ENCODE measurements at places on chromosomes 12 and 14.

DNA sequence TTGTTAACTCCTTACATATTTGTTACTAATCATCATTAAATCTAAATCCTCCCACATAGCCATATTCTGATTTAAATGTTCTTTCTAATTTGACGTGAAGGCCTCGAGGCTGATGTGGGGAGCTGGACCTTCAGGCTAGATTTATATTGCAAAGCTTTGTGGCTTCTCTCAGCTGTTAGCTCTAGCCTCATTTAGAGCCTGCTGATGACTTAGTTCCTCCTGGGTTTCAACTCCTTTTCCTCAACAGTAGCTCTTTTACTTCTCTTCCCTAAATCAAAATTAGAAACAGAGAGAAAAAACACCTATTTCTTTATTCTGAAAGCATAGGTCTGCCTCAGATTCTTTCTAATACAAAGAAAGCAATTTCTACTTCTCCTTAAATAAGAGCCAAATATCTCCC lies 477.5 kb upstream of the CCDC196 start:
- DNase-seq: no peak

DNA sequence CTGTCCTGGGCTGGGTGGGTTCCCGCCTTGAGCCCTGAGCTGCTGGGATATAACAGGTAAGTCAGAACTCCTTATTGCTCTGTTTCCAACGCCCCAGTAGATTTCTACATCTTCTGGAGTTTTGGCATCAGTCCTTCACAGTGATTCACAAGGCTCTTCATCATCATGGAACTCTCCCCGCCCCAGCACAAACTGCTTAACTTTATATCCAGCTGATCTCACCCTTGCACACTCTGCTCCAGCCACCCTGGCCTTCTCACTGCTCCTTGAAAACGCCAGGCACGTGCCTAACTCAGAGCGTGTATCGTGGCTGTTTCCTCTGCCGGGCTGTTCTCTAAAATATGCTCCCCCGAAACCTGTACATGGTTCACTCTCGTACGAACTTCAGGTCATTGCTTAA lies 264.9 kb downstream of the NOVA1 start:
- DNase-seq: no peak

DNA sequence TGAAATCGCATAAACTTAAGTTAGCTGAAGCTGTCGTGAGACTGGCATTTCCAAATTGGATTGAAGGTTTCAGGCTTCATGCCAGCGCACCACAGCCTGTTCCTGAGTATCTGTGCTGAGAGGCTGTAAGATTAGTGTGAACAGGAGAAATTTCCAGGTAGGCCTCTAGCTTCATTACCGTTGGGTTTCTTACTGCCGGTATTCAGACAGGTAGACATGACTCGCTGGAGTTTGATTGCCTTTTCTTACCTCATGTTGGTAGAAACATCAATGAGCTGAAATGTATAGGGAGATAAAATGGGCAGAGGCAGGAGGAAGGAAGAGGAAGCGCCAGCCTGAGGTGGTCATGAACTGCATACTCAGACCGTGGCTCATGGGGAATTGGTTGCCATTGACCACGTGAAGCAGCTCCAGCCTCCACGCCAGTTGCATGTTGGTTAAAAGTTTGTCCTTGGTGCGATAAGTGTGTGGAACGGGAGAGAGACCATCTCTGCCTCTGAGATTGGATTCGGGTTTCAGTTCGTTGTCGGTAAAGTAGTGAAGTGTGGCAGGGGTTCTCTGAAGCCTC lies 42.3 kb upstream of the MMP17 start:
- no peak for DNase-seq

DNA sequence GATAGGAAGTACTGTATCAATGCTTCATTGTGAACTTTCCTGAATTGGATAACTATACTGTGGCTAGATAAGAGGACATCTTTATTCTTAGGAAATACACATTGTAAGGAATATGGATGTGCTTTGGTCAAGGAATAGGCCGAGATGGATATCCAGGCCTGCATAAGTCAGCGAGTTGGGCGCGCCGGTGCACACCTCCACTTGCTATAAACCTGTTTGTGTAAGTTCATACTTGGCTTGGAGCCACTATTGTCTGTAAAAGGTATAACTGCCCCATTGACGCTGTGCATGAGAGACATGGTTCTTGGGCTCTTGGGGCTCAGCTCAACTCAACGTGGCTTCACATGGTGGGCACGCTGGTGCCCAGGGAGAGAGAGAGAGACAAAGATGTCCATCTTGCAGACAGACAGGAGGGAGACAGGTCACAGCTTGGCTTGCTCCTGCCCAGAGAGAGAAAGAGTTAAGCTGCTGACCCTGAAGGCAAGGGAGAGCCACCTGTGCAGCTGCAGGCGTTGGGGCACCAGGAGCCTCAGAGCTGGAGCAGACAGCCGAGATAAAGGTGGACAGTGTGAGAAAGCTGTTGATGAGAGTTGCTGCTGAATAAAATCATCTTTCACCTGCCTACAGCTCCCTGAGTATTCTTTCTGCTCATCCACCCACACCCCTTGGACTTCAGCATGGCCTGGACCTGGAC lies 34.1 kb upstream of the COCH start:
- DNase-seq: no peak

- no peak for DNase-seq
Observed at GRCh38 chr12:129635021-129635685, 268.7 kb downstream of the TMEM132D start.

- no peak for DNase-seq
Observed at GRCh38 chr14:74441113-74441512, 15.1 kb upstream of the SYNDIG1L start.

Measured in left renal cortex interstitium (tissue), 4 donors.